ENCODE measurements at places on chromosomes 3 and 15.

DNA sequence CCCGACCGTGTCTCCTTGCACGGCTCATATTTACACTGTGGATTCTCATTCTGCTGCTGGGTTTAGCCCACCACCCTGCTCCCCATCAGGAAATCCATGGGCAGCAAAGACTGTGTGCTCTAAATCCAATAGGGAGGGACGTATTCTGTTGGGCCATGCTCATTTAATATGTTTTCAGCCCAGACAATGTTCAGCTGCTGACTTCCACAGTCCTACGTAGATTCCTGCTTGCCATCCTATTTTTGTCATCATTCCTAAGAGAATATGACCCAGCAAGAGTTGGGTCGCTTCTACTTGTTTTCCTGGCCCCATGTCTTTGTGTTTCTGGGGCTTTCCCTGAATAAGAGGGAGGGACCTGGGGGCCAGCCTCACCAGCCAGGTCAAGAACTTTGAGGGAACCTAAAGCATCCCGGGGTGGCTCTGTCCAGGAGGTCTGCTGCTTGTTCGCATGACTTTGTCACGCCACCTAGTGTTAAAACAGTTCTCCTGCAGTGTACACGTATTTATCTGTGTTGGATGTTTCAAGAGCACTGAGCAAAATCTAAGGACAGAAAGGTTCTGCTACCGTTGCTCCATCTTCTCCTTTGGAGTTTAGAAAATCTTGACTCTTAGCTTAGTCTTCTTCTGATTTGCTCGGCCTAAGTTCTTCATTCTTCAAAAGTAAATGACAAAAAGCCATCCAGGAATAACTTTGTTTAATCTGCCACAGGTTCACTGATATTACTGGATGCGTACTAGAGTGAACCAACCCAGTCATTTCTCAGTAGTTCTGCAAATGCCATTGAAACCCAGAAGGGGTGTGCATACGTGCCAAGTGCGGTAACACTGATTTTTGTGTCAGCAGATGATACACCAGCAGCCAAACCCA lies 79.8 kb upstream of the NR2E3 start:
- no peak for DNase-seq

DNA sequence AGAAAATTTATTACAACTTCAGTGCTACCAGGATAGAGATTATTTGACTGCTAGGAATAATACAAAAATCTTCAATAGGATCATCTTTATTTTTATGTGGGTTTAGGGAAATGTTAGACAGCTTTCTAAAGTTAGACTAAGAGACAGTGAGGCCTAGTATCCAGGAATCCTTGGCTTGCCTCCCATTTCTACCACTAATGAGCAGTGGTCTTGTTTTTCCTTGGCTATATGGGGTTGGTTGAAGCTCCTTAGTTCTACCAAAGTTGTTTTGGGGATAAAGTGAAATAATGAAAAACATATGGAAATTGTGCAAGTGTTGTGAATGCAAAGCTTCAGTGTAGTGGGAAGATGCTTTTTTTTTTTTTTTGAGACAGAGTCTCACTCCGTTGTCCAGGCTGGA lies 16.8 kb downstream of the AP4E1 start:
- no peak for DNase-seq

DNA sequence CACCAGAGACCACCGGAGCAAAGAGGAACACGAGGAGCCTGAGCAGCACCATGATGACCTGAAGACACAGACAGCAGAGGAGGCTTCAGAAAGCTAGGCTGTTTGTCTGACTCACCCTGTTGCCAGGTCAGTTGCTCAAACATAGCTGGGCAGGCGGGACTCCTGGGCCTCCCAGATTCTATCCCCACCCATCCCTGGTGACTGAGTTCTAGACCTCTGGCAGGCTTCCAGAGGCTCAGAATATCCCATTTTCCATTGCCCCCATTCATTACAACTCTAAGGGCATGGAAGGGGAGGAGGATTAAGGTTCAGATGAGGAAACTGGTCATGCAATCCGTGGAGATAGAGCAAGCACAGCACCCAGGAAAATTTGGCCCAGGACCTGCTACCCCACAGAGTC lies at the start of gene CDHR4:
CDHR4 (minus strand) TSS at position 113 of the 400 bp plus-strand sequence; CDS start at position 52, 61 bp downstream.
- no peak for DNase-seq

DNA sequence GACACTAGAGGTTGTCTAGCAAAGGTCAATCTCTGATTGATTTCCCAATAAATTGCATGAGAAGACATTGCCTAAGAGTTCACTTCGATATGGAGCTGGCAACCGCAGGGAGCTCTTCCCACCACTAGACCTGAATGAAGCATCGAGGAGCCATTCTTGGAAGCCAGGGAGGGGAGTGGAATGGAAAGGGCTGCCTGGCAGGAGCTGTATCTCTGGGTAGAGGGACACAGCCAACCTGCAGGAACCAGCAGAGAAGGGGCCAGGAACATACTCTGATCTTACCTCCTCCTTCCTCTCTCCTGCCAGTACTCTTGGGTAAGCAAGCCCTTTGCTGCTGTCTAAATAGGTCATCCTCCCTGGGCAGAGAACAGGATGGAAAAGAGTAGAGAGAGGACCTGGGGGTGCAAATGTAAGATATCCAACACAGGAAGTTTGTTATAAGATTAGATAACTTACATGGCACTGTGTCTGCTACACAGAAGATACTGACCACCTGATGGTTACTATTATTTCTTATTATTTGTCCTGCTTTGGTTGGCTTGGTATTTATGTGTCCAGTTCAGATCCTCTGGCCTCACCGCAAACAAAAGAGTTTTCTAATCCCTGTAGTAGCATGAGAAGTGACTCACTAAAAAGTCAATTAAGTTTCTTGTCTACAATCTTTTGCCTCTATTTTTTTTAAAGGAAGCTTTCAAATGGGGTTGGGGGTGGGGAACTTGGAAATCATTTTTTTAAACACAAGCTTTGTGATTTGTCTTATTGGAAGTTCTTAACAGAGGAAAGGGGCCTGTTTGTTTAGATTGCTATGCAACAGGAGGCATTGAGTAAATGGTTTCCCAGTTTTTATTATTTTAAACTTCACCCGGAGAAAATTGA lies 156.7 kb upstream of the TSC22D2 start:
- DNase-seq = no peak

GRCh38 chr15:35698331-35698730 lies 152.4 kb upstream of the DPH6 start:
- DNase-seq = no peak

GRCh38 chr3:152257563-152258035 lies 11.1 kb upstream of the MBNL1 start:
- no peak for DNase-seq

GRCh38 chr3:121629601-121630000 lies 31.1 kb downstream of the HCLS1 start:
- DNase-seq = no peak

DNA sequence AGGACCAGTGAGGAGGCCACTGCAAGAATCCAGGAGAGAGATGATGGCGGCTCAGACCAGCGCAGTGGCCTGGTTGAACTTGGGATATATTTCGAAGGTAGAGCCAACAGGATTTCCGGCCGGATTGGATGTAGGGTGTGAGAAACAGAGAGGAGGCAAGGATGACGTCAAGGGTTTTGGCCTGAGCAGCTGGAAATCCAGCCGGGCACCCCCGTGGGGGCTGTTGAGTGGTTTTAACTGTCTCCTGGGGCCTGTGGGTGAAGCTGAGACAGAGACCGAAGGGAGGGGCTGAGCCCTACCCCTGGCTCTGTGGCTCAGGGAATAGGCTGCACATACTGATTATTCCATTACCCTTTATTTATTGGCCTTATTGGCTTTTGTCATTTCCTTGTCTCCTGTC lies 45.7 kb downstream of the EXOG start:
- no peak for DNase-seq

- DNase-seq = no peak
Observed at GRCh38 chr3:158920371-158920770, 118.5 kb downstream of the MFSD1 start.

GRCh38 chr3:37494216-37494615 lies 319.8 kb upstream of the LRRFIP2 start:
- no peak for DNase-seq

DNA sequence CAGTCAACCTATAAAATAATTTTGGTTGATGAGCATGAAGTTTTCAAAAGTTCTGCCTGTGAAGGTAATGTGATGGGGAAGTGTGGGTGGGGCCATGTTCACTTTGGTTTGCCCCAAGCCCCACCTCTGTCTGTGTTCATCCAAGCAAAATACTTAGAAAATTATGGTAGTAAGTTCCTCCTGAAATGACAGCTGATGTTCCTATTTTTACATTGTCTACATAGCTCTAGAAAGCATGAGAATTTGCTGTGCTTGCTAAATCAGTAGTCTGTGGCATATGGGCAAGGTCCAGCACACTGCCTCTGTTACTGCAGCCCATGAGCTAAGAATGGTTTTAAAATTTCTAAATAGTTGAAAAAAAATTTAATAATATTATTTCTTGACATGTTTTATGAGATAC lies 21.9 kb upstream of the CP start:
- DNase-seq = no peak

- no peak for DNase-seq
Observed at GRCh38 chr3:64905906-64906410, 218.2 kb upstream of the ADAMTS9 start.

DNA sequence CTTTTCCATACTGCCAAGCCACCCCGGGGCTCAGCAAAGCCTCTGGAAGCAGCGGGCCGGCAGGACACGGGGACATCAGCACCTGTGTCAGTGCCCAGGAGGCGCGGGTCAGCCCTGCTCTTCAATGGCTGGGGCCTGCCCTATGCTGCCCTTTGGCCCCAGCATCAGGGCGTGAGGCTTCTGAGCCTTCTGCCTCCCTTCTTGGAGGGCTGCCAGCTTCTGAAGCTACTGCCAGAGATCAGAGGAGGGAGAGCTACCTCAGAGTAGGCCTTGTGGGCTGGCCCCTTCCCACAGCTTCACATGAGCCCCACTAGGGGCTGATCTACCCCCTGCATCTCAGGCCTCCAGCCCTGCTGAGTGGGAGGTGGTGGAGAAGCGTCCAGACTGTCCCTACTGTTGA lies 13.0 kb upstream of the TMEM115 start:
- DNase-seq = no peak

- no peak for DNase-seq
Observed at GRCh38 chr15:92934716-92935115, 34.6 kb downstream of the CHD2 start.

DNA sequence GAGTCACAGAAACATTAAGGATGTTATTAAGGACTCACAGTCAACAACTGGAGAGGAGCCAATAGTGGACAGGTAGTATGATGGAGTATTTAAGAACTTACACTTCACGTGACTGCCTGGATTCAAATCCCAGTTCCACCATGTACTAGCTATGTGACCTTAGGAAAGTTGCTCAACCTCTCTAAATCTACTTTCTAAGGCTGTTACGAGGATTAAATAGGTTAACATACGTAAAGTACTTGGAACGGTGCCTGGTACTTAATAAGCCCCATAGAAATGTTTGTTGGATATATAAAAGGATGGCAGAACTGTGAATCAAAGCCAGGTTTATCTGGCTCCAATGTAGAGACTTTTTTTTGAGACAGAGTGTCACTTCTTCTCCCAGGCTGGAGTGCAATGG lies 24.4 kb downstream of the THRB start:
- DNase-seq = no peak

GRCh38 chr3:129505341-129505740 lies 23.1 kb upstream of the RHO start:
- no peak for DNase-seq

DNA sequence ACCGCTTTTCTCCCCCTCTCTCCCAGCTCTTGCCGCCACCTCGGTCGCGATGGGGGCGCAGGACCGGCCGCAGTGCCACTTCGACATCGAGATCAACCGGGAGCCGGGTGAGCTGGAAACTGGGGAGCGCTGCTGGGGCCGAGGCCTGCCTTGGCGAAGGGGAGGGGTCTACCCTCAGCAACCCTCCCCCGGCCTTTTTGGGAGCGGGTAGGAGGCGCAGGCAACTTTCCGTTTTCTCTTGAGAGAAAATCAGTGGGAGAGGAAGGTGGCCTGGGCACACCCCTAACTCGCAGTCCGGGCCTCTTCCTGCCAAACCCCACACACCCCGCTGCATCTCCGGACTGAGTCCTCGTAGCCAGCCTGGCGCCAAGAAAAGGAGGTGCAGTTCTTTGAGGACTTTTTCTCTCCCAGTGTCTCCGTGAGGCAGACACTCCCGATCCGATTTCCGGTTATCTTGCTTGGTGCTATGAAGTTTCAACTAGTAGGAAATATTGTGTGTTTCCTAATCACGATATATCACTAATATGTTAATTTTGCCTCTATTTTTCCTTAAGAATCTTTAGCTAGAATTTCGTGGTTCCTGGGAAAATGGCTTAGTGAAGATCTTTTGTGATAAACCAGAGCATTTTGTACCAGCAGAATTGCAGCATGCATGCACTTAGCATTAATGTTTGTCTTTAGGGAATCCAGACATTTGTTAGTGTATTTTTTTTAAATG lies 631 bp downstream of the NKTR start:
- peak; percentile 18 for DNase-seq

GRCh38 chr15:34847598-34847997 lies 52.2 kb upstream of the ACTC1 start:
- DNase-seq = no peak

DNA sequence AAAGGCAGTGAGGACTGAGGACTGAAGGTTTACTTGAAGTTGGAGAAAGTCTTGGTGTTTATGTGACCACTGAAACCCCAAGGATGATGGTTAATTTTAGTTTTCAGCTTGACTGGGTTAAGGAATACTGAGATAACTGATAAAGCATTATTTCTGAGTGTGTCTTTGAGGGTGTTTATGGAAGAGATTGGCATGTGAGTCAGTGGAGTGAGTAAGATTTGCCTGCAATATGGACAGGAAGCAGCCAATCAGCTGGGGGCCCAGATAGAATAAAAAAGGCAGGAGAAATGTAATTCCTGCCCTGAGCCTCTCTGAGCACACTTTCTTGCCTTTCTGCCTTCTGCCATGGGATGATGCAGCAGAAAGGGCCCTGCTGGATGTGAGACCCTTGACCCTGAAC lies 92.4 kb downstream of the KBTBD8 start:
- DNase-seq = no peak

GRCh38 chr3:51408813-51409212 lies 17.7 kb downstream of the RBM15B start:
- no peak for DNase-seq

DNA sequence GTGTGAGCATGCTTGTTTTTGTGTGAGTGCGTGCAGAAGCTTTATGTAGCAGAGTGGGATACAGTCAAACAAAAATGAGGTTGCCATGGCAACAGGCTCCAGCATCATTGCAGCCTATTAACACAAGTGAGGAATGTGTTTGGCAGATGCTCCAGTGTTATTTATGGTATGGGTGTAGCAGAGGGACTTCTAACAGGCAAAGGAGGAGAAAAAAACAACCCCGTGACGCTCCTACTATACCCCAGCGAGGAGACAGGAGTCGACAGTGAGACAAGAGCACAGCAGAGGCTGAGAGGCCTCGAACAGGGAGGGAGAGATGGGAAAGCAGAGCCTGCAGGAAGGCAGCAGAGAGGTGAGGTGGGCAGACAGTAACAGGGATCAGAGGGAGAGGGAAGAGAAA lies 4.9 kb downstream of the ADCY5 start:
- DNase-seq = no peak

GRCh38 chr3:107978131-107979055 lies 112.4 kb downstream of the CD47 start:
- DNase-seq = no peak

DNA sequence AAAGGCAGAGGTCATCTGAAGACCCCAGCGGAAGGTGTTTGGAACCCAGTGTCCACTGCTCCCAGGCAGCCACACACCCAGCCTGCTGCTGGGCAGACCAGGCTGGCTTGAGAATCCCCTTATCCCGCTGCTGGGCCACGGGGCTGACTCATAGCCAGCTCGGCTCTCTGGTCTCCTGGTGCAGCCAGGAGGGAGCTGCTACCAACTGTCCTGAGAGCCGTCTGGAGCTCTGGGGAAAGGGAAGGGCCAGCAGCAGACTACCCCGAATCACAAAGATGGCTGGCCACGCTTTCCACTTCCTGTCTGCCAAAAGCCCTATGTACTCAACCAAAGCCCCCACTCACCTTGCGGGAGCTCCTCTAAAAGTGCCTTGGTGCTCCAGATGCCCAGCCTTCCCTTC lies 38.3 kb downstream of the WHAMM start:
- no peak for DNase-seq
